ENCODE measurements at places on chromosomes 5 and 9. TPM values are rescaled to one million over a fixed set of nuclear protein-coding genes. Genes with fewer than 3 reads are reported as not detected.

DNA sequence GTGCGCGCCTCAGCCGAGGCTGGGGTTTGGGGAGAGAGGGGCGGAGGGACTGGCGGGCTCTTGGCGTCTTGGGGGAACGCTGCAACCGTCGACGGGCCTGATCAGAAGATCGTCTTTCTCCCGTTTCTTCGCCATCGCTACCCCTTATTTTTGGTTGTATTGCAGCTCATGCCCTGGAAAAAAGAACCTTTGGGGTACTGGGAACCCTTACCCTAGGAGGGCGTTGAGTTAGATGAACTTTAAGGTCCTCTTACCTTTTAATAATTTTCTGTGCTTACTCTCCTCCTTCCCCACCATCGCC is 719 bp downstream of the PAIP2 start:
- DNase-seq, result no peak

DNA sequence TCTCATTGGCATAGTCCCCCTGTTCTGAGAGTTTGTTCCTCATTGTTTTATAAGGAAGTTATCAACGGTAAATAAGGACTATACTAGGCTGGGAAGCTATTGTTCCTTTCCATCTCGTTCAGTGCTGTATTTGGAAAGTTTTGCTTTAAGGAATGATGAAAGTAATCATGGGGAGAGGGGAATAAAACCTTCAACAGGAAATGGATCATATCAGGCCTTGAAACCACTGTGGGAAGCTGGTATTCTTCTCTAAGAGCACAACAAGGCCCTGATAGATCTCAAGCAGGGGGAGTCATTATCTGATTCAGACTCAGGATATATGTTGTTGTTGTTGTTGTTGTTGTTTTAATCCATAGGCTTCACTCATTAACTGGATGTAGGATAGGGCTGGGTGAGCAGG is 474.5 kb downstream of the ENC1 start:
- no peak for DNase-seq

GRCh38 chr5:102483736-102484135 is 15.1 kb downstream of the SLCO6A1 start:
- DNase-seq, result no peak

DNA sequence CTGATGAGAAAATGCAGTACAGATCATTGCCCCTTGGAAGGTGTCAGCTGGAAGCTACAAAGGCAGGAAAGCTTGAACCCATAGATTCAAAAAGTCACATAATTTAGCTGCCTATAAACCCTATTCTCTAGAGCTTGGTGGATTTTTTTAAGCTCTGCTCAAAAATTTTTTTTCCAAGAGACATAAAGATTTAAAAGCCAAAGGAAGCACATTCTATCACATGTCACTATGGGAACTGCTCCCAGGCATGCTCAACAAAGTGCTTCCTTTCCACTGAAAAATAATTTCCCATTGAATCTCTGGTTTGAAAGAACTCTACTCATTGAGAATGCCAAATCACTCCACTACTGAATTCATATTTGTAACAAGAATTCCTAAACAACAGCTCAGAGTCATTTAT is 419.8 kb downstream of the CETN3 start:
- DNase-seq, result no peak

GRCh38 chr5:171023508-171023907 is 161.7 kb downstream of the RANBP17 start:
- no peak for DNase-seq

DNA sequence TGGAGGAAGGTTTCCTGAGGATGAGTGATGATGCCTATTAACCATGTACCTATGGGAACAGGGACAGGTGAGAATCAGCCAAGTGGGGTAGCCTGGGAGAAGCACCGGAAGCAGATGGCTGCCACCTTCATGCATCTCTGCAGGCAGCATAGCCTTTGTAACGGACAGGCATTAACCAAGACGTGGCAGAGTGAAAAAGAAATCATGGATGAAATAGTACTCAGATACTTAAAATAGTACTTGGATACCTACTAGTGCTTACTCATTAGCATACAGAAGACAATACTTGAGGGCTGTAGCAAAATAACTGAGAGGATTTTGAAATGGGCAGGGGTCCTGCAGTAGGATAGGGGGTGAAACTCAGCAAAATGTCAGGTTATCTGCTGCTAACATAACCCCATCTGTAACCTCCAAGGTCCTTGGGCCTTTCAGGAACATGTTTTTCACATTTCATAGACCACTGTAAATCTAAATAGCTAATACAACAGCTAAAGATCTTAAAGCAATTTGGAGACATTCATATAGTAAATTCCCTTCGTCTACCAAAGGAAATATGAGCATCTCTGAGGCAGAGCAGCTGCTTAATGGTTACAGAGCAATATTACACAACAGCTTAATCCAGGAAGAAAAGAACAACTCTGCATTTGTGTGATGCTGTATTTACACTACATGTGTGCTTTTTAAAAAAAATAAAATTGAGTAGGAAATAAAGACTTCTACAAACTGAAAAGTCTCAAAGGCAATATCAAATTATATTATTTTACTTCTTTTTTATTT is 154.3 kb downstream of the NFIB start:
- no peak for DNase-seq

DNA sequence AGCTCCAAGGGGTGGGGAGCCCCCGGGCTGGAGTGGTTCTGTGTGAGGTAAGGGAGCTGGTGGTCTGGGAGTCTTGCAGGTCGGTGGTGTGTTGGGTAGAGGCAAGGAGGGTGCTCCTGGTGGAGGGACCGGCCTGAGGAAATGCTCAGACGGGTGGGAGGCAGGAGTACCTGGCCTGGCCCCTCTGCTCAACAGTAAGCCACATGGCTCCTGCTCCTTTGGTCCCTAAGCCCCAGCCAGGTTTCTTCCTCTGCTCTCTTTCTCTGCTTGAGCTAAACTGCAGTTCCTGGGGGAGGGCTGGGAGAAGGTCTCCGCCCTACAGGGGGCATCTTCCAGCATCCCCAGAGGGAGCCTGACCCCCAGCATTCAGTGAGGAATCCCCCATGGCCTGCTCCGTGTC is 17.2 kb downstream of the TSPAN17 start:
- DNase-seq, result no peak

DNA sequence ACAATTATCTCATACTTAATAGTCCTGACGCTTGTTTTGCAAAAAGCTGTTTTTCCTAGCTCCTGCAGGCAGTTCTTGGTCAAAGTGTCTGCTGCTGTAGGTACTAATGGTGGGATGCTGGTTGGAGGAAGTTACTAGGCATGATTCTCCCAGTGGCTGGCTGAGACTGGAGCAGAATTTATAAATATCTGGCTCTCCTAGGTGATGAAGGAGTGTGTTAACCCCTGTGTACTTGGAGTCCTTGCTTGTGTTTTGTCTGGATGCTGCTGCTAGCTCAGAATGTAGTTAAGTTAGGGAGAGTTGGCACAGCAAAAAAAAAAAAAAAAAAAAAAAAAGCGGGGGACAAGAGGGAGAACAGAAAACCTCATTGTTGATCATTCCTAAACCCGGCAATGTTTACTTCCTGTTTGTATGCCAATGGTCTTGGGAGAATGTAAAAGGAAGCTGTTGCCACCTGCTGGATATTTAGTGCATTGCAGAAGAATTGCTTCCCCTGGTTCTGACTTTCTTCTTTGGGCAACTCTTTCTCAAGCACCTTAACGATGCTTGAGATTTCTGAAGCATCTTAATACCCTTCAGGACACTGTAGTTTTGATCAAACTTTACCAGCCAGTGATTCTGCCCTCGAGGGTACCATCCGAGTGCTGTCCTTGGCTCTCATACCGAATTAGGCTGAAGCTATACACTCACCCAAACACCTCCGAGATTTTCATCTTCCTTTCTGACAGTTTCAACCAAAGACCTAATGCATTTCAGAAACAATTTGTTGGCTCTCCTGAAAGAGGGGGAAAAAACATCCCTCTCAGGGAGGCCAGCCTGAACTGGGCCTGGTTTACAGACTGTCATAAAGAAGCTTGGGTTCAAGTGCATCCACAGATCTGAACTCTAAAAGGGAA is 71.7 kb upstream of the WWC1 start:
- no peak for DNase-seq

GRCh38 chr9:81896070-81896469 is 32.2 kb upstream of the SPATA31D4 start:
- no peak for DNase-seq

GRCh38 chr5:37568893-37569292 is 189.8 kb downstream of the WDR70 start:
- DNase-seq, result no peak

GRCh38 chr9:127919253-127919815 is 2.5 kb upstream of the ST6GALNAC4 start:
- no peak for DNase-seq

- no peak for DNase-seq
Observed at GRCh38 chr5:39178171-39178570, 41.2 kb downstream of the FYB1 start.

GRCh38 chr5:31581498-31582099 is 49.5 kb downstream of the C5orf22 start:
- no peak for DNase-seq

- no peak for DNase-seq
Observed at GRCh38 chr5:151318850-151319732, 15.5 kb upstream of the SLC36A3 start.

GRCh38 chr9:18623221-18624079 is 149.5 kb downstream of the ADAMTSL1 start:
- no peak for DNase-seq

GRCh38 chr5:150184990-150185912 is 4.6 kb upstream of the SLC6A7 start:
- DNase-seq, result no peak

- no peak for DNase-seq
Observed at GRCh38 chr5:61651195-61651594, 319.1 kb downstream of the ZSWIM6 start.

GRCh38 chr5:150075806-150076205 is 10.5 kb downstream of the CSF1R start:
- DNase-seq, result peak; percentile 85

- DNase-seq, result no peak
Observed at GRCh38 chr5:112976432-112977309, at the start of gene DCP2. Gene DCP2, plus strand, starts transcription at chr5:112976798. Its CDS starts 136 bp downstream, at chr5:112976934.

- no peak for DNase-seq
Observed at GRCh38 chr9:131657456-131657855, 82.4 kb downstream of the RAPGEF1 start.

DNA sequence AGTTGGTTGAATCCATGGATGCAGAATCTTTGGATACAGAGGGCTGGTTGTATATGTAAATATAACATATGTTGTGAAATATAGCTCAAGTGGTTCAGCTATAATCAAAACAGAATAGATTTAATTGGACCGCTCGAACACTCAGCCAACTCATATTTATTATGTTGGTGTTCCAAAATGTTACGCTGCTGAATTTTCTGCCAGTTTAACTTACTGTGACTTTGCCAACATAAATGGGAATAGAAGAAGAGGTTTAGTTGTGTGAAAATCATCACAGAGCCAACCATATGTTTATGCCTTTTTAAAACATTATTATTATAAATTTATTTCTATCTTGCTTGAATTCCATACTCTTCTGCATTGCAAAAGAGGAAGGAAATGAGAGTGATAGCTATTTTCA is 178.2 kb upstream of the FBXL7 start:
- DNase-seq, result no peak

DNA sequence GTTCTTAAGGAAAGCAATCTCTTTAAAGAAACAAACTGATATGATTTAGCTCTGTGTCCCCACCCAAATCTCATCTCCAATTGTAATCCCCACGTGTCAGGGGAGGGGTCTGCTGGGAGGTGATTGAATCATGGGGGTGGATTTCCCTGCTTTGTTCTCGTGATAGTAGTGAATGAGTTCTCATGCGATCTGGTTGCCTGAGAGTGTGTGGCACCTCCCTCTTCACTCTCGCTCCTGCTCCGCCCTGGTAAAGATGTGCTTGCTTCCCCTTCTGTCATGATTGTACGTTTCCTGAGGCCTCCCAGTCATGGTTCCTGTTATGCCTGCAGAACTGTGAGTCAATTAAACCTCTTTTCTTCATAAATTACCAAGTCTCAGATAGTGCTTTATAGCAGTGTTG is 412.7 kb upstream of the SMC2 start:
- no peak for DNase-seq

DNA sequence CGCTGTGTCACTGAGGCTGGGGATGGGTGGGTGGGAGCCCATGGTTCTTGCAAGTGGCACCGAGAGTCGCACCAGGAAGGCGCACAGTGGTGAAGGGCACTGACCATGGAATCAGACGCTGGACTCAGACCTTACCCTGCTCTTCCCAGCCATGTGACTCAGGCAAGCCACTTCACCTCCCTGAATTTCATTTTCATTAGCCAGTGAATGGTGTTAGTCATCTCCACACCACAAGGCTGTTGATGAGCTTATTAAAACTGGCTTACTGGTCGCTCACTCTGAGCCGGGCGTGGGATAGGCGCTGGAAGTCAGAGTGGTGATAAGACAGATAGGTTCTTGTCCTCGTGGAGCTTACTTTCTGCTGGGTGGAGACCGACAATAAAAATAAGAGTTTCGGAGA is 25.1 kb downstream of the FGF18 start:
- DNase-seq, result no peak

DNA sequence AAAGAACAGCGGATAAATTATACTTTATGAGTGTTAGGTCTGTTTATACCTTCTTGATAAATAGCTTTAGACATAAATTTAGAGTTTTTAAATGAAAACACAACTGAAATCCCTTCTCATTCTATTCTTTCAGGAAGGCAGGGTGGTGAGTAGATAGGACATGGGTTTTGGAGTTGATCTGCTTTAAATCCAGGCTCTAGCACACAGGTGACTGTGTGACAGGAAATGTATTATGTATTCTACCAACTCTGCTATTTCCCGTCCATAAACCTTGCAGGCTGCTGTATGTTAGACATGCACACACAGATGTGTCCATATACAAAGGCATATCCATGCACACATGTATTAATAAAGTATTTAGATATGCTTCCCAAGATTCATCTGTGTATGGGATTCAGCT is 19.3 kb upstream of the CARTPT start:
- DNase-seq, result no peak

DNA sequence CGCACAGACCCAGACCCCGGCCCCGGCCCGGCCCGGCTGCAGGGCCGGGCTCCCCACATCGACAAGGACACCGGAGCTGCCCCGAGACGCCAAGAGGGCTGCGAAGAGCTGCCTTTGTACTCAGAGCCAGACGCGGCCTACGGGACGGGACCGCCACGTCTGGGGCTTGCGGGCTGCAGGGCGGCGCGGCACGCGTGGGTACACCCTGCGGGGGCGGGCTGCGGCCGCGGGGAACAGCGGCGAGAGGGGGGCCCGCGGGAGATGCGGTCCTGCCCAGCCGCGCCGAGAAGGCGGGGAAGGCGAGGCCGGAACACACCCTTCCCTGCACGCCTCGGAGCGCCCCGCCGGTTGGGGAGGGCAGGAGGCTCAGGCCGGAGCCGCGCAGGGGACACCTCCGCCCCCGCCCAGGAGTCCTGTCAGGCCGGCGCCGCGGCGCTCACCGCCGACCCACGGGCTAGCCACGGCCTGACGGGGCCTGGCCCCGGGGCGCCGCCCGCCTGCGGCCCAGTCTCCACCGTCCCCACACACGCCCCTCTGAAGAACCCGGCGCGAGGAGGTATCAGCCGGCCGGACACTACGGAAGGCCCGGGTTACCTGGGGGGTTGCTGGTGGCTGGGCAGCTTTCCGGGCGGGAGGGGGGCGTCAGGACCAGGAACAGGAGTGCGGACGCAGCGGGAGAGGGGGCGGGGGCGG is 478 bp downstream of the RAB14 start:
- DNase-seq, result no peak

GRCh38 chr5:121968910-121969607 is 7.3 kb downstream of the SRFBP1 start:
- no peak for DNase-seq

The SUSD3 gene
- 25.0 TPM for total RNA-seq

The CCDC192 gene
- total RNA-seq, result not detected

The BSPRY gene
- total RNA-seq, result 3.9 TPM

The LHX3 gene
- not detected for total RNA-seq

The ST8SIA4 gene
- total RNA-seq, result 4.2 TPM

The IL17B gene
- 2.7 TPM for total RNA-seq

The SMIM3 gene
- total RNA-seq, result 46.7 TPM

The SLC36A3 gene
- not detected for total RNA-seq

The GLRA1 gene
- not detected for total RNA-seq

The SLC4A9 gene
- 0.25 TPM for total RNA-seq

The CTXN3 gene
- total RNA-seq, result not detected

Measured in vagina (tissue), 2 donors.